ENCODE measurements at places on chromosomes 12 and 14.

- no peak for DNase-seq
These were observed 807.3 kb upstream of the TMEM132C start for GRCh38 chr12:127459687-127460086.

- no peak for DNase-seq
These were observed 10.3 kb upstream of the LGALS3 start for GRCh38 chr14:55118761-55119160.

DNA sequence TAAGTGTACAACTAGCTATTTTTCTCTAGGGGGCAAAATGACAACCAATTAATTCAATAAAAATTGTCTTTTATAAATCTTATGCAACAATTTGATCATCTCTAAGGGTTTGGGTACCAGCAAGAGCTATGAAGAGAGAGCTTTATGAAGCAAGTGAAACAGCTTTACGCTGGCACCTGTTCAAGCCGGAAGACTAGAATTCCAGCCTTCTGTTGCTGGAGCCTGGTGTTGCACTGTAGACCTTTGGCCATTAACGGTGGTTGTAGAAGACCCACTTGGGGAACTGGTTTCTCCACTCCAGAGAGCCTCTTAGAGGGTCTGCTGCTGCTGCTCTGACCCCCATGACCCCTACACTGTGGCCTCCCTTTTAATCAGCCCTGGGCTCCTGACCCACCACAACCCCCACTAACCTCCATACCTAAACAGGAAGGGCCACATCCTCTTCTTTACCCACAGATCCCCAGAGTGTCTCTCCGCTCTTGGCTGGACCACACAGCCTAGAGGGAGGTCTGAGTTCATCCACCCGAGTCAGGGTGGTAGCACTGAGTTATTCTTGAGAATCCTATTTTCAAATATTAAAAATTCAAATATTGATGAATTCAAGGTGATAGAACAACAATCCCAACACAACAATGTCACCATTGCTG is 54.6 kb upstream of the STON2 start:
- no peak for DNase-seq

DNA sequence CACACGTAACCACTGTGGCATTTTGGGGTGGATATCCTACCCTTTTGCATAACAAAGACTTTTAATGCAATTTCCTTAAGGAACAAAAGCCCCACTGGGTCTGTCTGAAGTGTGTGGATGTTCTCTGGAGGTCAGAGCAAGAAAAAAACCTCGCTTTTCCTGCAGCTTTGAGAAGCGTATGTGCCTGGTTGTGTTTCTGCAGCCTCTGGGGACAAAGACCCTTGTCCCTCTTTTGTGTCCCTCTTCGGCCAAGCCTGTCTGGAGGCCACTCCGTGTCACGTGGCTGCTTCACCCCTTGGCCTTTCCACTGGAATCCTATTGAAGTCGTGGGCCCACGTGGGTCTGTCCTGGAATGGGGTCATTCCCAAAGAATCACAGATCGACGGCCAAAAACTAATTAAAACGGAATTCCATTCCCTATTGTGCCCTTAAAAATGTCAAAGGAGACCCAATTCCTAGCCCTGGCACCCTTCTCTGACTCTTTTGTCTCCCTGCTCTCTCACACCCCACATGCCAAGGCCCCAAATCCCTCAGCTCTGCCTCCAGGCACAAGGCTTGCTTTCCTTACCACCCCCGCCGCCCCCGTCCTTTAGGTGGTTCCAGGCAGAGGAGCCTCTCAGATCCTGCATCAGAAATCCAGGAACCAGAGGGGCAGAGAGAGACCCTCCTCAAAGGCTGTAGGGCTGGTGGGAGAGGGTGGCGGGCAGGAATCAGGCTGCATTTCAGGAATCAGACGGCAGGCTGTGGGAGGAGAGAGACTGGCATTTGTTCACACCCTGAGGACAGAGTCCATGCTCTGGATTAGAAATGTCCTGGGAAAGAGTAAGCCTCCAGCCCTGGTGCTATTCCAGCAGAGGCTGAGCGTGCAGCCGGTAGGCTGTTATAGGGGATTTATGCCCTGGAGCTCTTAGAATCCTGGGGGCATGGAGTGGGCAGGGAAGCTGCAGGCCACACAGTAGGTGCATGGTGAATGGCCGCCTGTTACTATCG is 12.6 kb upstream of the CYP46A1 start:
- no peak for DNase-seq

DNA sequence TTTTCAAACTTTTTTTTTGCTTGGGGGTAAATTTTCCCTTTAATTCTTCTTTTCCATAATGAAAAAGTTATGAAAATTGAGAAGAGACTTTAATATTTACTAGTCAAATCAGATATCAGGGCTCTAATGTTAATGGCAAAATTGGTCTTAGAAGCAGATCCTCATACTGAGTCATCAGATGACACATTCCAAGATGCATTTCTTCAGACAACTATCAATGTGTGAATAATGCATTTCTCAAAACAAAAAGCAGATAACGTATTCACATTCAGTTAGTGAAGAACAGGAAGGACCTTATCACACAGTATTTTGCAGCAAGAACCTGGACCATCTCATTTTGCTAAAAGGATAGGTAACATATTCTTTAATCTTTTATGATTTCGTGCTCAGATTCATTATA is 130.7 kb downstream of the GPHN start:
- no peak for DNase-seq
